Activated naive CD8-positive, alpha-beta T cell treated with anti-CD3 and anti-CD28 coated beads, Interleukin-2, amount 10 ng/mL, durations not matched to agents 7 days and 5 days (primary cell): ENCODE measurements at places on chromosomes 3 and 15. TPM values are rescaled to one million over a fixed set of nuclear protein-coding genes. Genes with fewer than 3 reads are reported as not detected.

DNA sequence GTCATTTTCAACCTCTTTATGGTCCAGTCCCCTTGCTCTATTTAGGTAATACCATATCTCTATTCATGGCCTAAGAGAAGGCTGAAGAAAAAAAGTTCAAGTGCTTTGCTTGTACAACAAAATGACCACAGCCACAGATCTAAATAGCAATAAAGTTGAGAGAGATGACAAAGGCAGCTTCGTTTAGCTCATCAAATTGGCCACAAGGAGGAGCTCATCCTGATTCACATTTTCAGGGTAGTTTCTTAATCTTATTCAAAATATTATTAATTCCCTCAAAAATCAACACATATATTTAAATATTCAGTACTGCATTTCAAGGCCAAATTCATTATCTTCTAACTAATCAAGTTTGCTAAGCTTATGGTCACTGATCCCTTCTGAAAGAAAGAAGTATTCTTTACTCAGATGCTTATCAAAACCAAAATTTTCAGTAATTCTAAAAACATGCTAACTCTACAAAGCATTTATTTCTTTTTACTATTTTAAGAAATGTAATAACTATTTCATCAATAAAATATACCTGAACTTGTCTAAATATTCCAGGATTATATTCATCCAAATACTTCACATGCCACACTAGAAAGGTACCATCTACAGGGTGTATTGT, 85.5 kb downstream of the DMXL2 start:
- H3K4me1 ChIP-seq = no peaks in the 10 kb centered on the region
- peaks cover under 1% of the 10 kb centered on the region for H3K36me3 ChIP-seq
- no peak overlapping the region for H3K27ac ChIP-seq
- no peak for DNase-seq
- no peaks in the 10 kb centered on the region for H3K27me3 ChIP-seq
- no peak overlapping the region for H3K4me3 ChIP-seq

DNA sequence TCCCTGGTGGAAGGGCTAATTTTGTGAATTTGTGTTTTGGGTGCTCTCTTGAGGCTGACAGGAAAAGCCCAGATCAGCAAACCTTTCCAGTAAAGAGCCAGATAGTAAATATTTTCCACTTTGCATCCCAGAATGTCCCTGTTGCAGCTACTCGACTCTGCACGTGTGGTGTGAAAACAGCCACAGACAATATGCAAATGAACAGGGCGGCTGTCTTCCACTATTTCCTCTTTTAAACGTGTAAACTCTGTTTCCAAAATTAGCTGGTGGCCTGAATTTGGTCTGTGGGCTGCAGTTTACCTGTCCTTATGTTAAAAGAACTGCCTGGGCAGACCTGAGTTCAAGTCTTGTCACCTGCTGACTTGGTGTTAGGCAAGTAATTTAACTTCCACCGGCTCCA, 202.7 kb downstream of the EDEM1 start:
- H3K27ac ChIP-seq = no peak overlapping the region
- H3K27me3 ChIP-seq = no peaks in the 10 kb centered on the region
- DNase-seq = no peak
- no peaks in the 10 kb centered on the region for H3K4me1 ChIP-seq

GRCh38 chr15:23415321-23415865, 31.6 kb downstream of the GOLGA6L2 start:
- no peak for DNase-seq
- no peak overlapping the region for H3K4me3 ChIP-seq
- no peaks in the 10 kb centered on the region for H3K36me3 ChIP-seq

- peak overlapping the region; percentile 13 for H3K4me3 ChIP-seq
- DNase-seq = no peak
- no peak overlapping the region for H3K27ac ChIP-seq
- peaks cover 24% of the 10 kb centered on the region for H3K4me1 ChIP-seq
- H3K36me3 ChIP-seq = no peaks in the 10 kb centered on the region
Observed at GRCh38 chr3:194689493-194689944, 3.8 kb downstream of the FAM43A start.

- H3K4me3 ChIP-seq = no peak overlapping the region
- H3K27ac ChIP-seq = no peak overlapping the region
- no peak for DNase-seq
- no peaks in the 10 kb centered on the region for H3K27me3 ChIP-seq
Observed at GRCh38 chr15:33131552-33132232, 62.8 kb downstream of the FMN1 start.

GRCh38 chr3:155744010-155744625, 753 bp downstream of the PLCH1 start:
- peaks cover 73% of the 10 kb centered on the region for H3K27me3 ChIP-seq
- no peak overlapping the region for H3K27ac ChIP-seq
- peak overlapping the region; percentile 89 for H3K4me3 ChIP-seq
- peak; percentile 62 for DNase-seq
- H3K36me3 ChIP-seq = no peaks in the 10 kb centered on the region

DNA sequence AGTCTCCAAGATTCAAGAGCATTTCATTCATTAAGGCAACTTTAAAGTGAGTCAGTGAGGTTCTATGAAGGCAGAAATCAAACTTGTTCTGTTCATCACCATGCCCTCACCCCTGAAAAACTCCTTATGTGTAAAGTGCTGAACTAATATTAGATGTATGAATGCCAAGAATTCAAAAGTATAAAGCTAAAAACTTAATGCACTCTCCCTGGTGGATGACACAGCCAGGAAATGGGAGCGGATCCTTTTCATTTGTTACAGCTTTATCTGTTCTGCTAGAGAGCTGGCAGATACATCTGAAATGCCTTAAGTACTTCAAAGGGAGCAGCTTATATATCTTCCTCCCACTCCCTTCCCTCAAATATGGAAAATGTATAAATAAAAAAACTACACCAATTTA, 8.2 kb downstream of the TXNRD3 start:
- H3K27ac ChIP-seq = no peak overlapping the region
- no peak overlapping the region for H3K4me3 ChIP-seq
- H3K36me3 ChIP-seq = peaks cover 1% of the 10 kb centered on the region
- no peaks in the 10 kb centered on the region for H3K4me1 ChIP-seq

- no peak overlapping the region for H3K4me3 ChIP-seq
- H3K27ac ChIP-seq = no peak overlapping the region
- no peaks in the 10 kb centered on the region for H3K36me3 ChIP-seq
- H3K27me3 ChIP-seq = peaks cover 5% of the 10 kb centered on the region
- peaks cover 4% of the 10 kb centered on the region for H3K4me1 ChIP-seq
- DNase-seq = no peak
Observed at GRCh38 chr3:98784042-98784441, 20.9 kb downstream of the ST3GAL6 start.

- no peaks in the 10 kb centered on the region for H3K4me1 ChIP-seq
- no peaks in the 10 kb centered on the region for H3K27me3 ChIP-seq
- no peaks in the 10 kb centered on the region for H3K36me3 ChIP-seq
- no peak overlapping the region for H3K4me3 ChIP-seq
Observed at GRCh38 chr3:64220161-64220914, 4.9 kb downstream of the PRICKLE2 start.

DNA sequence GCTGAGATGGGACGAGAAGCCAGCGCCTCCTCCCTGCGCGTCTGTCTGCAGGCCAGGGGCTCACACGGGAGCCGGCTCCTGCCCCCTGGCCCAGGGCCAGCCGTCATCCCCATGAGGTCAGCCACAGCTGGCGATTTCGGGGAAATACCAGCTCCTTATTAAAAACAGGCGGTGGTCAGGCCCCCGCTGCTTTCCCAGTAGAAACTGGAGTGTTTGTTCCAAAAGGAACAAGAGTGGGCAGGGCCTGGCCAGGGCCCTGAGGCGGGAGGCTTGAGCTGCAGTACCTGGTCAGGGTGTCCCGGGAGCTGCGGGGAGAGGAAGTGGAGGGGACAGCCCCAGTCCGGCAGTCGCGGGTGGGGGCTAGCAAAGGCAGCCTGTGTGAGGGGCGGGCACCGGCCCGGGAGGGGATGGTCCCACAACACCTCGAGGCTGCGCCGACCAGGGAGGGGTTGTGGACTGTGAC, 17.8 kb downstream of the MYL3 start:
- no peak for DNase-seq
- peak overlapping the region; percentile 78 for H3K4me3 ChIP-seq
- H3K36me3 ChIP-seq = no peaks in the 10 kb centered on the region
- H3K27ac ChIP-seq = peak overlapping the region; percentile 83
- H3K27me3 ChIP-seq = peaks cover 31% of the 10 kb centered on the region

DNA sequence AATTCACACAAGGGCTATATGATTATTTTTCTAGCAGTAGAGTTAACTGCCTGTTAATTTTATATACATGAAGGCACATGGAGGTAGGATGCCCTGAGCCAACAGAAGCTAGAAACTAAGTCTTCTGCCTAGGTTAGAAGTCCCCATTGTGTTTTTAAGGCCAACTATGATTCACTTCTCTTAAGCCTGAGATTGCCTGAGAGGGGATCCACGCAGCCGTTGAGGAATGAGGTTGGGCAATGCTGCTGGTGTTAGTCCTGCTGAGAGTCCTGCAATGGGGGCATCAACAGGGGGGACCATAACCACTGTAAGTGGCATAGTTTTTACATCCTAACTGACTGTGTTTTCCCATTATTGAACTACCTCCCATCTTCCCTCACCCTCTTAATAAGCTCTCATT, 60.1 kb upstream of the PFN2 start:
- H3K4me1 ChIP-seq = no peaks in the 10 kb centered on the region
- DNase-seq = no peak
- no peaks in the 10 kb centered on the region for H3K36me3 ChIP-seq
- peaks cover 7% of the 10 kb centered on the region for H3K27me3 ChIP-seq
- no peak overlapping the region for H3K4me3 ChIP-seq
- no peak overlapping the region for H3K27ac ChIP-seq

GRCh38 chr15:44023176-44023575, 171.9 kb downstream of the FRMD5 start:
- peaks cover 36% of the 10 kb centered on the region for H3K27me3 ChIP-seq
- H3K4me3 ChIP-seq = no peak overlapping the region
- no peak for DNase-seq
- no peak overlapping the region for H3K27ac ChIP-seq
- H3K4me1 ChIP-seq = no peaks in the 10 kb centered on the region

GRCh38 chr15:69823223-69823907, 274.4 kb downstream of the TLE3 start:
- no peak overlapping the region for H3K4me3 ChIP-seq
- H3K27me3 ChIP-seq = peaks cover 22% of the 10 kb centered on the region
- H3K36me3 ChIP-seq = no peaks in the 10 kb centered on the region
- H3K4me1 ChIP-seq = no peaks in the 10 kb centered on the region

Gene GPR156
- total RNA-seq = not detected

Gene HIGD2B
- total RNA-seq = not detected

Gene MYO9A
- total RNA-seq = 31.2 TPM

Gene GRK7
- not detected for total RNA-seq

Gene SEMA3B
- total RNA-seq = 0.36 TPM
